ENCODE measurements at places on chromosomes 16 and 17. TPM values are rescaled to one million over a fixed set of nuclear protein-coding genes. Genes with fewer than 3 reads are reported as not detected.

- H3K27ac ChIP-seq = no peak overlapping the region
- DNase-seq = no peak
- no peaks in the 10 kb centered on the region for H3K36me3 ChIP-seq
- H3K27me3 ChIP-seq = no peaks in the 10 kb centered on the region
These were observed 17.6 kb downstream of the ACE start for GRCh38 chr17:63494300-63494928.

The AANAT gene
- not detected for total RNA-seq

DNA sequence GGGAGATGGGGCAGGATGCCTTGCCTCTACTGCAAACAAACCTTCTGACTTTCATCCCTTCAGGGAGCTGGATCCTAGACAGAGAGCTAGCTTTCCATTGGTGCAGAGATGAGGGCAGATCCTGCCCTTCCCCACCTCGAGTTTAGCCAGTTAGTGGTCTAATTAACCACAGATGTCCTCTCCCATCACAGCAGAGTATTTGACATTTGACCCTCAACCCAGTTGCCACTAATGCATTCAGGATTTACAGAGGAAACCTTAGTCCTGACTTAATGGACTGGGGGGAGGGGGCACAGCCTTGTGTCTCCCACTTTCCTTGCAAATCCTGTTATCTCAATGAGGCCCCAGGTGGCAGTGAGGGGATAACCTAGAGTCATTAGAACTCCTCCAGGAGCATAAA lies 10.2 kb downstream of the PIP4K2B start:
- peaks cover 31% of the 10 kb centered on the region for H3K36me3 ChIP-seq
- peaks cover 6% of the 10 kb centered on the region for H3K4me1 ChIP-seq
- no peaks in the 10 kb centered on the region for H3K27me3 ChIP-seq
- H3K4me3 ChIP-seq = no peak overlapping the region

The APPBP2 gene
- 43.6 TPM for total RNA-seq

The TNFSF12 gene
- total RNA-seq = 75.7 TPM

GRCh38 chr16:88634994-88635670 lies 3.2 kb upstream of the IL17C start:
- H3K27ac ChIP-seq = peak overlapping the region; percentile 70
- no peak for DNase-seq
- H3K27me3 ChIP-seq = peaks cover 24% of the 10 kb centered on the region
- peaks cover 15% of the 10 kb centered on the region for H3K4me1 ChIP-seq
- H3K36me3 ChIP-seq = peaks cover 24% of the 10 kb centered on the region

DNA sequence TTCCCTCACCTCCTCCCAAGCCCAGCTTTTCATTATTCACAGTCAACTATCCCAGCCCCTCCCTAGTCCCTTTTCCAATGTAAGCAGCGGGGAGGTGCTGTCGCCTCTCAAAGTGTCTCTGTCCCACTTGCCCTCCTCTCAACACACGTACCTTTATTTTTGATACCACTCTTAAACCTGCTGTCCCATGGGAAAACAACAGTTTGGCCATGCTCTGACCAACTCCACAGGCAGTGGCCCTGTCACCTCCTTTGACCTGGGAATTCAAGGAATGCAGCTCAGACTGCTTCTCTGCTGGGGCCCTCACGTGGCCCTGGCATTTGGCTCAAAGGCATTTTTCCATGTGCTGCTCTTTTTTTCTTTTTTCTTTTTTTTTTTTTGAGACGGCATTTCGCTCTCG lies 4.2 kb downstream of the LYRM9 start:
- peaks cover 20% of the 10 kb centered on the region for H3K4me1 ChIP-seq
- no peak overlapping the region for H3K27ac ChIP-seq
- no peaks in the 10 kb centered on the region for H3K27me3 ChIP-seq
- no peak overlapping the region for H3K4me3 ChIP-seq

The ZSCAN10 gene
- not detected for total RNA-seq

The SMTNL2 gene
- total RNA-seq = 2.7 TPM

GRCh38 chr17:80494547-80494946 lies 18.1 kb upstream of the NPTX1 start:
- no peak overlapping the region for H3K27ac ChIP-seq
- no peak for DNase-seq
- H3K36me3 ChIP-seq = no peaks in the 10 kb centered on the region
- no peaks in the 10 kb centered on the region for H3K4me1 ChIP-seq

DNA sequence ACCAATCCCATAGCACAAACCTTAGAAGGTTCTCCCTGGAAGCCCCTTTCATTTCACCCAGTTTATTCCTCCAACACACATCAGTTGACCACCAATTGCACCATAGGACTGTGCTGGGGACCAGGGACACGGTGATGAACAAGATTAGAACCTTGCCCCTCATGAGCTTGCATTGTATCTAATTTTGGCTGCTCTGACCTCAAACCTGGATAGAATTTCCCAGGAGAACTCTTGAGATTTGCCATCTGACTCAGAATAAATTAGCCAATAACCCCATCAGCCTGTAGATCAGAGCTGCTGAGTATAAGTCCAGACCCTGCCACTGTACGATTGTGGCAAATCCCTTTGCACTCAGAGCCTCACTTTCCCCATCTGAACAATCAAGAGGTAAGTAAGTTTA lies 52.1 kb downstream of the CDH11 start:
- no peak overlapping the region for H3K27ac ChIP-seq
- H3K27me3 ChIP-seq = no peaks in the 10 kb centered on the region
- no peaks in the 10 kb centered on the region for H3K4me1 ChIP-seq

The KRTAP4-3 gene
- total RNA-seq = not detected

The MARCHF10 gene
- total RNA-seq = not detected

DNA sequence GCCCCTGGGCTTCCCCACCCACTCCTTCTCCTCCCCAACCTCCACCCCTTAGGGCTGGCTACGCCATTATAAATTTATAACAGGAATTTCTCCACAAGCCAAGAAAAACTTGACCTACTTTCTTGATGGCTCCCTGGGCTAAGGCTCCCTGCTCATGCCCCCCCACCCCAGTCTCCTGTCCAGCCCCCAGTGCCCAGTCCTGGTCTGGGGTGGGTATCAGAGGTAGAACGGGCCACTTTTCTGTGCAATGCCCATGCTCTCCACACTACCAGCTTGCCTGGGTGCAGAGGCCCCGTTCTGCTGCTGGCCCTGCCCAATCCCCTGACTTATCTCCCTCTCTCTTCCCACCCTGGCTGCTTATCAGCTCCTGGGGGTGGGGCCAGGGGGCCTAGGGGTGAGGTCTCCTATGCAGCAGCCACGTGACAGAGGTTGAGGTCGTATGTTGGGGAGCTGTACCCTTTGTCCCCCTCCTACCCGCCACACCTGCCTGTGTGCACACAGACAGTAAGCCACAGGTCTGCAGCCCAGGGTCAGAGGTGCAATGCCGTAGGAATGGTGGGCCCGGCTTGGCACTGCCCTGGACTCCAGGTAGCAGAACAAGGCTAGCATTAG lies 10.1 kb downstream of the THRA start:
- peak overlapping the region; percentile 89 for H3K27ac ChIP-seq
- DNase-seq = no peak
- peaks cover 87% of the 10 kb centered on the region for H3K4me1 ChIP-seq
- peaks cover 24% of the 10 kb centered on the region for H3K36me3 ChIP-seq

DNA sequence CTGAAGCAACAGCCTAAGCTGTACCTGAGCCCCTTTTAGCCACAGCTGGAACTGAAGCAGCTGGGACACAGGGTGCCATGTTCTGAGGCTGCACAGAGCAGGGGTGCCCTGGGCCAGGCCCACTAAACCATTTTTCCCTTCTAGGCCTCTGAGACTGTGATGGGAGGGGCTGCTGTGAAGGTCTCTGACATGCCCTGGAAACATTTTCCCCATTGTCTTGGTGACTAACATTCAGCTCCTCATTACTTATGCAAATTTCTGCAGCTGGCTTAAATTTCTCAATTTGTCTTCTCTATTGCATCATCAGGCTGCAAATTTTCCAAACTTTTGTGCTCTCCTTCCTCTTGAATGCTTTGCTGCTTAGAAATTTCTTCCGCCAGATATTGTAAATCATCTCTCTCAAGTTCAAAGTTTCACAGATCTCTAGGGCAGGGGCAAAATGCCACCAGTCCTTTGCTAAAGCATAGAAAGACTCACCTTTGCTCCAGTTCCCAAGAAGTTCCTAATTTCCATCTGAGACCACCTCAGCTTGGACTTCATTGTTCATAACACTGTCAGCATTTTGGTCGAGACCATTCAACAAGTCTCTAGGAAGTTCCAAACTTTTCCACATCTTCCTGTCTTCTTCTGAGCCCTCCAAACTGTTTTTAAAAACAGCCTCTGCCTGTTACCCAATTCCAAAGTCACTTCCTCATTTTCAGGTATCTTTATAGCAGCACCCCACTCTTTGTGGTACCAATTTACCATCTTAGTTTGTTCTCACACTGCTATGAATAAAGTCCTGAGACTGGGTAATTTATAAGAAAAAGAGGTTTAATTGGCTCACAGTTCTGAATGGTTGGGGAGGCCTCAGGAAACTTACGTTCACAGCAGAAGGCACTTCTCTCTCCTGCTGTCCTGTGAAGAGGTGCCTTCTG lies 49.8 kb downstream of the TMEM100 start:
- no peaks in the 10 kb centered on the region for H3K27me3 ChIP-seq
- peaks cover 6% of the 10 kb centered on the region for H3K4me1 ChIP-seq
- no peaks in the 10 kb centered on the region for H3K36me3 ChIP-seq

The PFAS gene
- total RNA-seq = 28.3 TPM

DNA sequence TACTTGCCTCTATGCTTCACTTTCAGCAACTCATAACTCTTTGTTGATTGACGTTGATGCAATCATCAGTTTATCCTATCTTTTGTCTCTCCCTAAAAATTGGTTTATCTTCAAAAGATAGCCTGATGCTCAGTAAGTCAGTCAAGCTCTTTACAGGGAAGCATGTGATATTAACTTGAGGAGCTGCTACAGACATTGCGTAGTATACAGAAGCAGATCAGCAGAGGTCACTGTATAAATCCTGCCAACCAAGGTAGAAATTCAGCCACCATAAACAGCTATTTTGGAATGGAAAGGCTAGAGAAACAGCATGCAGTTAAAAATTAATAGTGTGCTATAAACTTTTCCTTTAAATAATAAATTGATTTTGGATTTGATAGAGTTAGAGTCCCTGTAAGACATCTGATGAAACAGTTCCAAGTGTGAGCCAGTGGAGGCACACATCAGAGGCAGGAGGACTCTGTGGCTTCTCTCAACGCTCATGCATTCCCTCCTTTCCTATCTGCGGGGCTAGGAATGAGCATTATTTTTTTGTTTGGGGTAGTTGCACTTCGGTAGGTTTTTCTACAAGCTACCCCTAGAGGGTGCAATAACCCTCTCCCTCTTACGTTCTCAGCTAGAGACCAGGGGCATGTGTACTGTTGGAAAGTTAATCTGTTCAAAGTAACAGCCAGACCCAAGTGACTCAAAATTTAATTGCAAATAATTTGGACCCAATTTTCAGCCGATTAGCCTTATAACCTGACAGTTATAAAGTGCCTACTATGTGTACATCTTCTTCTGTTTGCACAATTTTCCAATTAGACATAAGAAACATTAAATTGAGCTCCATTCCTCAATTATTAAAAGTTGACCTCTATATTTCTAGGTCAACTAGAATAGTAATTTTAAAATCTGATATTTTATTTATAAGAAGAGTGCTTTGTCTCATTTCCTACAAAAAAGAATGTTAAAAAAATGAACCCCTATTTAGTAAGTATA lies 647.7 kb upstream of the SOX9 start:
- H3K27me3 ChIP-seq = no peaks in the 10 kb centered on the region
- H3K36me3 ChIP-seq = no peaks in the 10 kb centered on the region
- H3K27ac ChIP-seq = no peak overlapping the region
- H3K4me3 ChIP-seq = no peak overlapping the region

DNA sequence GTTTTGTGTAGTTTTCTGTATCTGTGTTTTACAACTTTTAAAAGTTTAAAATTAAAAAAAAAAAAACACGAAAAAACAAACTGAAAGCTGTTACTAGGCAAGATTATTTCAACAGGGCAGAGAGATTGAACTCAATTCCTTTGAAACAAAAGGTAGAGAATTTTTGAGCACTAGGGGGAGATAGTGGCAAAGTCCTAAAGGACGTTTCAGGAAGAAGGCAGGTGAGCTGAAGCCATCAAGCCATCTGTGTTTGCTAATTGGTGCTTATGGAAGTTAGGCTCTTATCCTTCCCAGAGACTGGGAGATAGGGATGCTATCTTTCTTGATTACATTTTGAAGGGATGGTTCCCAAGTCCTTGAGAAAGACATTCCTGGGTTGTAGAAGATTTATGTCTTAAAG lies 70.6 kb upstream of the CLEC3A start:
- peaks cover 8% of the 10 kb centered on the region for H3K27me3 ChIP-seq
- no peaks in the 10 kb centered on the region for H3K36me3 ChIP-seq
- DNase-seq = no peak
- H3K4me1 ChIP-seq = no peaks in the 10 kb centered on the region

DNA sequence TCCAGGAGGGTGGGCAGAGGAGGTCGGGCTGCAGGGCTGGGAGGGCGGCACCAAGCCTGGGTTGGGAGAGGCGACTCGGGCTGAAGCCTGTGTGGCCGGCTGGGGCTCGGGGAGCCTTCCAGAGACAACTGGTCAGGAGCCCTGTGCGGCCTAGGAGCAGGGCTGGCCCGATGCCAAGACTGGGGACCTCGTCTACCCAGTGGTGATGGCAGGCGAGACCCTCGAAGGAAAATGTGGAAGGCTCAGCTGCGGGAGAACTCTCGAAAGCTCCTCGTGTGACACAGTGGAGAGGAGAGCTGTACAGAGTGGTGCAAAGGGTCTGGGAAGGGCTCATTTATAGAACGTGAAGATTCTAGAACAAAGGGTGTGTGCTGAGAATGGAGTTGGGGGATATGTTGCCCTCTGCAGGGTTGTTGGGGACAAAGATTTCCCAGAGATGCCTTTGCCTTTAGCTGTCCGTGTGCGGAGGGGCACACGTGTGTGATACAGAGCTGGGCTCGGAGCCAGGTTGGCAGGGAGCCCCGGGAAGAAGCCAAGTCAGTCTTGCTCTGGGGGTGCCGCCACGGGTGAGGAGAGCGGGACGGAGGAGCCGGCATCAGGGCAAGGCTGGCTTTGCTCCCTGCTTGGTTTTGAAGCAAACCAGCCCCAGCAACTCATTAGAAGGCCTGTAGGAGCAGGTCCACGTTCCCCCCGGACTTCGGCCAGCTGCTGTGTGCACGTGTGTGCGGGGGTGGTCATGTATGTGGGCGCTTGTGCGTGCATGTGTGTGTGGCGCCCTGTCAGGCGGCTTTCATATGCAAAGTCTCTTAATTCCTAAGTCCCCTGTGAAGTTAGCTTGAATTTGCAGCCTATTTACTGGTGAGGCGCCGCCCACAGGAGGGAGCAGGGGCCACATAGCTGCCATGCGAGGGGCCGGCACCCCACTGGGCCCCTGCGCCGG lies 132.4 kb upstream of the CHMP6 start:
- H3K4me1 ChIP-seq = peaks cover 13% of the 10 kb centered on the region
- no peak overlapping the region for H3K4me3 ChIP-seq
- no peak for DNase-seq
- H3K27me3 ChIP-seq = no peaks in the 10 kb centered on the region
- no peak overlapping the region for H3K27ac ChIP-seq

DNA sequence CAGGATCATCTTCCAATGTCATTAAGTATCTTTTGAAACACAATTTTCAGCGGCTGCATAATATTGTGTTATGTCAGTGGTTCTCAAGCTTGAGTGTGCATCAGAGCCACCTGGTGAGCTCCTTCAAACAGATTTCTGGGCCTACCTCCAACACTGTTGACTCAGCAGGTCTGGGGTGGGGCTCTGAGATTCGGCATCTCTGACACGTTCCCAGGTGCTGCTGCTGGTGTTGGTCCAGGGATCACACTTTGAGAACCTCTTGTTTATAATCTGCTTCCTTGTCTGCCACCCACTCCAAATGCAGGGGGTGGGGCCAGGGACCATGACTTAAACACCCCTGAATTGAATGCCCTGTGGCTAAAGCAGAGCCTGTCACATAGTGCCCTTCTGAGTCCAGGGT lies 73.8 kb upstream of the HNF1B start:
- no peak overlapping the region for H3K27ac ChIP-seq
- H3K36me3 ChIP-seq = no peaks in the 10 kb centered on the region
- H3K4me3 ChIP-seq = no peak overlapping the region
- H3K4me1 ChIP-seq = no peaks in the 10 kb centered on the region

Data from upper lobe of right lung (tissue), 1 donor.